Activated T-cell treated with anti-CD3 and anti-CD28 coated beads for 48 hours (primary cell): ENCODE measurements at places on chromosomes 3 and 15.

- DNase-seq = no peak
Measured at GRCh38 chr15:59616379-59616778, 4.8 kb downstream of the GCNT3 start.

- no peak for DNase-seq
Measured at GRCh38 chr15:88882785-88883184, 12.6 kb downstream of the HAPLN3 start.

- no peak for DNase-seq
Measured at GRCh38 chr3:183984127-183984740, 33.5 kb downstream of the ABCC5 start.

DNA sequence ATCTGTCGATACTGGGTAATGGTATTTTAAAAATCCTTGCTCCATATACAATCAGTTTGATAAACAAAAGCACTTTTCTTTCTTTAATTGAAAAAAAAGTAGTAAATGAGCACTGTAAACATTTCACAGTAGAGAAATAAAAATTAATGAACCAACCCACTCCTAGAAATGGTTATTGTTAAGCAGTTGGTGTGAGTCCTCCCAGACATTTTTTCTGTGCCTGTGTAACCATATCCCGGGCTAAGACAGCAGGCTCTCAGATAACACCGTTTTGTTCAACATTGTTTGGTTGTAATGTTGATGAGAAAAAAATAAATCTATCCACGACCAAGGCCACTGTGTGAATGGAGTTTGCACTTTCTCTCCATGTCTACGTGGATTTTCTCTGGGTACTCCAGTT, 42.6 kb downstream of the PXK start:
- no peak for DNase-seq

GRCh38 chr15:85316244-85316934, 64.0 kb upstream of the AKAP13 start:
- no peak for DNase-seq

GRCh38 chr15:50134524-50135024, 15.5 kb upstream of the ATP8B4 start:
- DNase-seq = no peak

- no peak for DNase-seq
Measured at GRCh38 chr3:117995842-117996437, 1038.7 kb downstream of the IGSF11 start.

DNA sequence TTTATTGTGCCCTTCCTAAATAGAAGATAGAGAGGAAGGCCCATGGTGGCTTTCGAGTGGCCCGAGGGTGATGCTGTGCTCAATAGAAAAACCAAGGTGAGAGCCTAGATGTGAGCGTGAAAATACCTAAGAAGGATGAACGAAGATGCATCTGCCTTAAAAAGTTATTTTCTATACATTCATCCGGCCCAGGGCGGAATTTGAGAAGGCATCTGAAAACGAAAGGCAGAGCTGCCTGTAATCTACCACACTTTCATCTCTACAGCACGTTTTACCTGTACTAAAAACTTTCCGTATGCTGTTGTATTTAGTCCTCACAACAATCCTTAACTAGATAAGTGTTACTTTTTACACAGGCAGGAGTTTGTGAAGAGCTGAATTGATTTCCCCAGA, 1.4 kb downstream of the DUT start:
- no peak for DNase-seq

DNA sequence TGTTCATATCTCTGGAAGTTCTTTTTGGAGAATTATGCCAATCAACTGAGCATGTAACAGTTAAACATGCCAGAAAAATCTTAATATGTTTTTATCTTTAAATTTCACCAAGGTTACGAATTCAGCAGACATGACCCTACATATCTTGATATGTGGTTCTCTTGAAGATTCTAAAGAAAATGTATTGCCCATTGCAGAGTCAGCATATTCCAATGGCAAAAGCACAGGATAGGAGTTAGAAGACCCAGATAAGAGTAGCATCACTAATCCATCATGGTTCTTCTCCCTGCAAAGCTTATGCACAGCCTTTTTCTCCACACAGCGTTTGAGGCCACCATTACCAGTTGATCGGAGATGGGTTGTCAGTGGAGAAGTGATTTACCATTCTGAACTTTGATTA, 402.8 kb downstream of the EPHB1 start:
- no peak for DNase-seq

GRCh38 chr3:113898892-113899291, 48.9 kb upstream of the ZDHHC23 start:
- DNase-seq = no peak

GRCh38 chr15:43545426-43545825, 28.0 kb downstream of the MAP1A start:
- DNase-seq = no peak

DNA sequence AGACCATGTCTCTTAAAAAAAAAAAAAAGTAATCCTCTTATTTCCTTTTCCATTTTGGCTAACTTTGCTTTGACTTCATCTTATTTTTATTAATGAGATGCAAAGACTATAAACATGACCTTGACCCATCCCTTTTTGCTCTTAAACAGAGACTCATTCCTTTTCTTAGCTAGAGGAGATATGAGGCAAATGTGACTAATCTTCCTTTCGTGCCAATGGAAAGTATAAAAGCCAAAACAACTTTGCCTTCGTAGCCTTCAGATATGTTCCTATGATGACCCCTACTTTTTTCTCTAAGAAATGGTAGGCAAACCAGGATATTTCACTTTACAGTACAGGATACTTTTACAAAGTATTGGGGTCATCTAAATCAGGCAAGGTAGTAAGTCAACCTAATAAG, 36.9 kb upstream of the GOLGB1 start:
- DNase-seq = no peak

- no peak for DNase-seq
Measured at GRCh38 chr3:155871746-155872158, 1.3 kb downstream of the GMPS start.

DNA sequence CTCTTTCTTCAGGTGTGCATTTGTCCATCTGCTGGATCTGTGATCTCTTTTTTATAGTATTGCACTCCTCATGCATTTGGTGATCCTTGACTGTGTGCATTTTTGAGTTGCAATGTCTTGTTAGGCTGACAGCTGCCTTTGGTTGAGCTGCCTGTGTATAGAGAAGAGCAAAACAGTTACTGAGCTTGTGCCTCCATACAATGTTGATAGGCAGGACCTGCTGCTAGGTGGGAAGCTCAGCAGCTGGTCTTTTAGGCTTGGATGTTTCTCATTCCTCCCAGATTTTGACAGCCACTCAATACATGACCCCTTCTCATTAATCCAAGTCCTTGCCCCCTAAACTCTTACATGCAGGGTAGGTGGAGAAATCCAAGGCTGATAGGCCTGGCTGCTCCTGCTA, 74.8 kb upstream of the PIAS1 start:
- DNase-seq = no peak

GRCh38 chr15:42036112-42036905, 15.5 kb upstream of the PLA2G4E start:
- DNase-seq = no peak

DNA sequence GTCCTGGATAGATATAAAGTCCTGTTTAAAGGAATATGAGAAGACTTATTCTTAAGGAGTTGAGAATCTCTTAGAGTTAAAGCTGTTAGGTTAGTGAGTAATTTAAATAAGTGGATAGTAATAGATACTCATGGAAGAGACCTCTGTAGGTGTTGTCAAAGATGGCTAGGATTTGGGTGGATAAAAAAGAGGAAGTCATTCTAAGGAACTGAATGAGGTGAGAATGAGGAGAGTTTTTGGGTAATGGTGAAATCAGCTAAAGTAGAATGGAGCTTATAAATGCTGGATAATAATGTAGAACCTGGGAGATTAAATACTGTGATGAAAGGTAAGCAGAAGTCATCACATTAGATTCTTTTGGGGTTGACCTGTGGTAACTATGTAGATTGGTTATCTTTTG, 8.1 kb downstream of the ARIH1 start:
- no peak for DNase-seq

DNA sequence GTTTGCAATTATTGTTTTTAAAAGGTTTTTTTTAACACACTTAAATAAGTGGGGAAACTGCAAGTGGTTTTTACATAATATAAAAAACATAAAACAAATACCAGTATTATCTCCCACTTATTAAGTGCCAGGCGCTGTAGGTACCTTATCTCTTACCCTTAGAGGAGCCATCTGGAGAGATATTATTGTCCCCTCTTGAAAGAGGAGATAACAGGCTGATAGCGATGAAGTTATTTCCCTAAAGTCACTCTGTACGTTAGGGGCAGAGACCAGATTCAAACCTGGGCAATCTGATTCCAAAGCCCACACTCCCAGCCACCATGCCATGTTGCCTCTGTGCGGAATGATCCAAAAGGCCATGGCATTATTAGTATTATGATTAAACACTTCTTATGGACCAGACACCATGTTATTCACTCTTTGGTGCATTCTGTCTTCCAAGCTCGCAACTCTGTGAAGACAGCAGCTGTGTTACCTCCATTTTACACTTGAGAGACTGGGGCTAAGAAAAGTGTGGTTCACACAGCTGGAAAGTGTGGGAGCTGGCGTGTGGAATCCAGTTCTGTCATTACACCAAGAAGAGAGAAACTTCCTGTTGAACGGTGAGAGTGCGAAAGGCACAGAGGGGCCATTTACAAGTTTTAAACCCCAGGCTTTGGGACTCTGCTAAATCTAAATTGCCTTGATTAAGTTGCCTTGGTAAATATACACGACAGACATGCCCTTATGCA, 79.9 kb upstream of the MITF start:
- no peak for DNase-seq

GRCh38 chr3:40414270-40414669, 27.3 kb downstream of the ENTPD3 start:
- no peak for DNase-seq

DNA sequence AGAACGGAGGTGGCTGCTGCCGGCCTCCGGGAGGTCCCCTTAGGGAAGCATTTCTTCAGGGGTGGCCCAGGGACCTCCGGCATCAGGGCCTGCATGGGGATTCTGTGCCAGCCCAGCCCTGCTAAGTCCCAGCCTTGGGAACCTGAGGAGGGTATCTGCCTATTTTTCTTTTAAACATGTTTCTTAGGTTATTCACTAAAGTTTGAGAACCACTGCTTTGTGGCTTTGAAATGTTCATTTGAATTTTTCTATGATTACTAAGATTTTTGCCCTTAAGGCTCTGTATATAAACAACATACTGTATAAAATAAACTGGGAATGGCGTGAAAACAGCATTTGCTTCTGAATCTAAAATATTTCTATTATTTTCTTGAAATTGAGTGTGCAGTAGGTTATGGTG, 24.4 kb downstream of the FAN1 start:
- DNase-seq = no peak

- DNase-seq = peak; percentile 21
Measured at GRCh38 chr3:127374086-127375010, 86.5 kb upstream of the PRR20G start.

GRCh38 chr3:16415911-16416476, 97.5 kb downstream of the RFTN1 start:
- DNase-seq = no peak

GRCh38 chr3:88150806-88151205, 1.0 kb downstream of the C3orf38 start:
- DNase-seq = no peak

GRCh38 chr15:45391746-45392583, 13.6 kb upstream of the GATM start:
- DNase-seq = no peak
